D341Med (cell line): ENCODE measurements at places on chromosomes 7 and 10.
A peak's percentile ranks its signal among the peaks of the same experiment; 100 is the strongest.

- DNase-seq: no peak
Observed at GRCh38 chr7:118657391-118658005, 433.0 kb downstream of the ANKRD7 start.

GRCh38 chr10:62335326-62335725, 38.8 kb upstream of the ZNF365 start:
- no peak for DNase-seq

GRCh38 chr10:34320265-34320664, 494.8 kb downstream of the PARD3 start:
- no peak for DNase-seq

DNA sequence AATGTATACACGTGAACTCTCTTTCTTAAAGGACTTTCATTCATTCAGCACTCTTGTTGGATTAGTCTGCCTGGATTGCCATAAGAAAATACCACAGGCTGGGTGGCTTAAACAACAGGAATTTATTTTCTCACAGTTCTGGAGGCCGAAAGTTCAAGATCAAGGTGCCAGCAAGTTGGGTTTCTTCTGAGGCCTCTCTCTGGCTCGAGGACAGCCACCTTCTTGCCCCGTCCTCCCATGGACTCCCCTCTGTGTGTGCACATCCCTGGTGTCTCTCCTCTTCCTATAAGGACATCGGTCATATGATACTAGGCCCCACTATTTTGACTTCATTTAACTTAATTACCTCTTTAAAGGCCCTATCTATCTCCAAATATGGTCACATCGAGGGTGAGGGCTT, 110.4 kb upstream of the BMPER start:
- no peak for DNase-seq

DNA sequence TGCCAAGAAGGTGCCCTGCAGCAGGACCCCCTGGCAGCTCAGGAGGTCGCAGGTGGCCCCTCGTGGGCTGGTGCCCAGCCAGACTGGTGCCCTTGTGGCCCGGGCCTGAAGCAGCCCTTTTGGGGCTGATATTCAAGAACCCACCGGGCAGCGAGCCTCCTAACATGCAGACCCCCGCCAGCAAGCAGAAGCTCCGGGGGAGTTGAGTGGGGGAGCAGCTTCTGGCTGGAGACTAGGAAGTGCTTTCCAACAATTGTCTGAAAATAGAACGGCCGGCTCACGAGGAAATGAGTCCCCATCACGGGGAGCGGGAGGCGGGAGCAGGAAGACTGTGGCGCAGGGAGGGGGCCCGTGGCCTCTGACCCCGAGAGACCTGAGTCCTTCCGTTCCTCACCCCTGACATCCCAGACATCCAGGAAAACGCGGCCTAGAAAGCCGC, 9.5 kb upstream of the INTS1 start:
- DNase-seq: no peak

- DNase-seq: no peak
Observed at GRCh38 chr10:99235658-99236626, at the start of gene HPSE2. Gene HPSE2, minus strand, starts transcription at chr10:99235852.

DNA sequence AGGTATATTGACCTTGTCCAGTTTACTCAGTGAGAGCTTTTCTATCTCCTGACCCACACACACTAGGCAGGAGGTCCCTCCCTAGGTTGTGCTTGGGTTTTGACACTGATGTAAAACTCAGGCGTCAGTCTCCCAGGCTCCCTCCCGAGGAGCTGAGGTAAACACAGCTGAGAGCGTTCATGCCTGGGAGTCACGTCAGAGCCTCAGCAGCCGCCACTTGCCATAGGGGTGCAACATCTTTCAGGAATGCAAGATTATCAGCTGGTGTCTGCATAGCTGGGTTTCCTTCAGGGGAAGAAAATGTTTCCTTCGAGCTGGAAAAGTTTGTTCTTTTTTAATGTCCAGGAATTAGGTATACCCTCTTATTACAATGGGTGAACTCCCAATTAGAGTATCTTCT, 70.6 kb downstream of the FGFR2 start:
- no peak for DNase-seq

GRCh38 chr10:93462881-93463280, 19.3 kb downstream of the MYOF start:
- DNase-seq: no peak

GRCh38 chr7:85489498-85489897, 302.6 kb upstream of the SEMA3D start:
- DNase-seq: no peak

- DNase-seq: no peak
Observed at GRCh38 chr10:75159519-75159918, 48.1 kb downstream of the SAMD8 start.

DNA sequence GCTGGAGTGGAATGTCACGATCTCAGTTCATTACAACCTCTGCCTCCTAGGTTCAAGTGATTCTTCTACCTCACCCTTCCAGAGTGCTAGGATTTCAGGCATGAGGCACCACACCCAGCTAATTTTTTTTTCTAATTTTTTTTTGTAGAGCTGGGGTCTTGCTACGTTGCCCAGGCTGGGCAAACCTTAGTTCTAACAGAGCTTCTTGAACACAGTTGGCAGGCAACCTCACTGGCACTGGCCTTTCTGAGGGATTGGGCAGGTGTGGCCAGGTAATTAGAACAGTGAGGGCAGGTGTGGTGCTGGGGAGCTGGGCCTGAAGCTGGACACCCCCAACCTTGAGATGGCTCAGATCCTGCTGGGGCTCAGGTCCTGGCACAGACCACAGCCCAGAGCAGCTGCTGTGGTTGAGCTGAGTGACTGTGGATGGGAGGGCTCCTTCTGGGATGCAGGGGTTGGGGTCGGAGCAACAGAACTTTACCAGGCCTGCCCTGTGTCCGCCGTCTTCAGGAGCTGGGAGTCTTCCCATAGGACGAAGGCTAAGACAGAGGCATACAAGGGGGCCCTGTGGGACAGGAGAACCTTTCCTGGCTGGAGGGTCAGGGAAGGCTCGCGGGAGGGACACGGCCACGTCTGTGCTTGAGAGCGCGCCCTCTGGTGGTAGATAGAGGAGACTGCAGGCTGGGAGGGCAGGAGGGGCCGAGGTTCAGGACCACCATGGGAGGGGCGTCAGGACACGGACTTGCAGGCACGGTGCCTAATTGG, 48.2 kb downstream of the COL26A1 start:
- peak; percentile 83 for DNase-seq

DNA sequence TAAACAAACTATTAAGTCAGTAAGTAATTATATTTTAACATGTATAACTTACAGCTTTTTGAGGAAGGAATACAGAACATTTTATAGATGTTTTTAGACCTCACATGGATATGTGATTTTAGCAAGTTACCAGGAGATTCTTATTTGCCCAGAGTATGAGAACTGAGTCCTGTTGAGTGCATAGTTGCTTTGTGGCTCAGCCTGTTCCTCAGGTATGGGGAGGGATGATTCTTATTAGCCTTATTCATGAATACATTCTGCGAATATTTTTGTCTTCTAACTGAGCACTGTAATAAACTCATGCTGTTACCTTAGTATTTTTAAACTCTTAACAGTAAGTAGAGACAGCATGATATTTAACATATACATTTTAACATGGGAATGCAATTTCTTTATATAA, 17.9 kb downstream of the BTAF1 start:
- DNase-seq: no peak

GRCh38 chr10:121615836-121616235, 17.6 kb upstream of the FGFR2 start:
- no peak for DNase-seq
